Heart right ventricle (tissue), 16 donors: ENCODE measurements at places on chromosomes 11 and 22.

DNA sequence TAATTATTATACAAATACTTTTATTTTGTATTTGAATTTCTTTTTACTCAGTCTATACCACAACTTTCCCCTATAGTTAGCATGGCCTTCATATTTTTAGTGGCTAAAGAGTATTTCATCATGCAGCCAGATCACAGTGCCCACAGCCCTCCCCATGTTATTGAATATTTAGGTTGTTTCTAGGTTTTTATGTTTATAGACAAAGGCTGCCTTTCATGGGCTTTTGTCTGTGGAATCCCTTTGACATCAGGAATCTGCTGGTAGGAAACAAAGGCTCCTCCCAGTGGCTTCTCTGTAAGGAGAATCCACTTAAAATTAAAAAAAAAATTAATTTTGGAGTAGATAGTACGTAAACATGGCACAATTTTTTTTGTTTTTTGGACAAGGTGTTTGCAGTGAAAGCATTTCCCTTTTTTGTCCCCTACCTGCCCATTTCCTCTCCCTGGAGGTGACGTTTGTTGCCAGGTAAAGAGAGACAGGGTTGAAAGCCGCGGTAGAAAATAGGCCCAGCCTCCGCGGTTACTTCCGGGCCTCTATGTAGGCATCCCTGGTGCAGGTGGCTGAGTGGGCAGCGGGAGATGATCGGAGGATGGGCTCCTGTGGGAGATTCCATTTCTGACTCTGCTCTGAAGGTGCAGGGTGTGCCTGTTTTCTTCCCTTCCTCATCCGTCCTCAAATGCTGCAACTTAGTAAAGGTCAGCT is 82.2 kb upstream of the OR4B1 start:
- no peak for DNase-seq

DNA sequence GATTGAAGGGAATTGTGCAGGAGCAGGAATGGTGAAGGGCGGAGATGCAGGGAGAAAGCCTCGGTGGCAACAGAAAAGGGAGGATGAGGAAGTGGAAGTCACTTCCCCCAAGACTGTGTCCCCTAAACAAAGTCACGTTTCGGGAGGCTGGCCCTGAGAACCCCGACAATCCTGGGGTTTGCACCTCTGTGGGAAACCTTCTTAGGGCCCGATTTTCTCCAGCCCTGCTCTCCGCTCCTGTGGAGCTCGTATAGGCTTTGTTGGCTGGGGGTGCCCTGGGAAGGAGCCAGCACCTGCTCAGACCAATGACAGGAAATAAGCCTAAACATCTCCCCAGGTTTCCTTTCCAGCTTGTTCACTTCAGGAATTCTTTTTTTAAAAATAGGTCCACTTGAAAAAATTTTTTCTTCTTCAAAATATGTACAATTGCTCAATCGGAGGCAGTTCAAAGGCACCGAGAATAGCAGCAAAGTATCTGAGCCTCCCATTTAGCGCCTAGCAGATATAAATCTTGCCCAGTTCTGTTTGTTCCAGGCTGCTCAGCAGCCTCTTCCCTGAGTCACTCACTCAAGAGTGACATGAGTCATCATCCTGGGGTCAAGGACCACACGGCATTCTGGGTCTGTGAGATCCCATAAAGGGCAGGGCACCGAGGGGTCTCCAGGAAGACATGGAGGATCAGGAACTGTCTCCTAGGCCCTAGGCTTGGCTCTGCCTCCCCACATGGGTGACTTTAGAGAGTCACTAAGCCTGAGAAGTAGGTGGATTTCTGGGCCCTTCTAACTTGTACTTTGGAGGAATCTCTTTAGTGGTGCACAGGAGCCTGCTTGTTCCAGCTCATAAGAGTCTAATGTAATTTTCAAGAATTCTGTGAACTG is 34.0 kb downstream of the IRAG1 start:
- DNase-seq = no peak

DNA sequence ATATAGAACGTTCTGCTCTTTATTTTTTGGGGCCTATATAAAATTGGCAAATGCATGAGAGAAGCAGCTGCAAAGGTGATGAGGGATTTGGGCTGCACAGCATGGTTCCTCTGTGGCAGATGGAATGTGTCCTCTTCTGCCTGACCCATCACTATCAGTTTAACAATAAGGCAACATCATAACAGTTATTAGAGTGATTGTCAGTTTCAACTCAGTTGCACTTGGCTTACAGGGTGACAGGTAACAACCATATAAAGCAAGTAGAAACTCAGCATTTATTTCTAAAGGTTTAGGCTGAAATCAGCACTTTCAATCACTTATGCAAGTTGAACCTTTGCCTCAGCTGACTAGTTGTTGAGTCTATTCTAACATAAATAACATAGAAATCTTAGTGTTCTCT is 935.4 kb upstream of the CHORDC1 start:
- DNase-seq = no peak

- no peak for DNase-seq
These were observed 69.0 kb upstream of the ARFGAP3 start for GRCh38 chr22:42926104-42926503.

GRCh38 chr11:65716302-65716701 is 4.2 kb downstream of the KAT5 start:
- no peak for DNase-seq

DNA sequence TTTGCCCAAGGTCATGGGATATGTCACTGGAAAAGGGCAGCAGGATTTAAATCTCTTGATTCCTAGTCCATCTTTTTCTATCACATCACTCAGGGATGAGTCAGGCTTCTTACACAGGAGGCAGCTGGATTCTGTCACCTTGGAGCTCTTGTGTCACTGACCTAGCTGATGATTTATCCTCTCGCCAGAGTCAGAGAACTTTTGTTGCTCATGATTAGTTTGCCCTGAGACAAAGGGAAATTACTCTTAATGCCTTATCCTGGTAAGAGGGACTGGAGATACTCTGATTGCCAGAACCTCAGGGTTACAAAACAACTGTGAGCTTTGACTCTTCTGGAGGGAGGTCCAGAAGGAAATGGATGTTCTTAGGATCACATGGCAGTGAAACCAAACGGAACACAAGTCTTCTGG is 10.1 kb downstream of the COA4 start:
- no peak for DNase-seq

GRCh38 chr11:6653097-6653496 is 2.5 kb downstream of the DCHS1 start:
- no peak for DNase-seq

GRCh38 chr22:44085743-44086270 is 61.7 kb downstream of the PARVB start:
- peak; percentile 86 for DNase-seq

- peak; percentile 7 for DNase-seq
These were observed 6.9 kb upstream of the MUC5AC start for GRCh38 chr11:1150769-1151365.
